ENCODE measurements at places on chromosomes 12 and 14.

DNA sequence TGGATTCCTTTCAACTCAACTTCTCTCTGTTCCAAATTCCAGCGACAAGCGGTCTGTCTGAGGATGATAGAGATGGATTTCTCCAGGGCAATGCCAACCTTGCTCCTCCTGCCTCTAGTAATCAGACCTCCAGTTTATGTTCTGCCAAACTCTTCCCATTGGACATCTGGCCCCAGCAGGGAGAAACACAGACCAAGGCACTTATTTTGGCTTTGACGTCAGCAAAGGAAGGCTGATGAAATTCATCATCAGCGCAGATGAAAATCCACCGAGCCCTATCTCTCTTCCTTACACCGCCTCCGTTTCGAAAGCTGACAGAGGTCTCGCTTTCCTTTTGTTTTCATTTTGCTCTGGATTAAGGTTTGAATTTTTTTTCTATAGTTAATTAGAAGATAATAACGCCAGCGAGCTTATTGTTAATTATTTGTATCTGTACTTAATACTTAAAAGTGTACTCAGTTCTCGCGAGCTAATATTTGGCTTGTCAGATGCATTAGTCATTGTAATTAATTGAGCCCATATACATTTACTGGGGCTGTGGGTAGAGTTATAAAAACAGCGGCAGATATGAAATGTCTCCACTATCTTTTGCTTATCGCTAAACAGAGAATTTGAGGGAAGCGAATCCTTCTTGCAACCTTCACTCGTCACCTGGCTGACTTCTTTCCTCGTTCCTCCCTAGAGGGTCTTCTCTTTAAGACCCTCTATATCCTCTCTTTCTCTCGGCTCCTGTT lies 35.9 kb upstream of the MED13L start:
- DNase-seq = no peak

DNA sequence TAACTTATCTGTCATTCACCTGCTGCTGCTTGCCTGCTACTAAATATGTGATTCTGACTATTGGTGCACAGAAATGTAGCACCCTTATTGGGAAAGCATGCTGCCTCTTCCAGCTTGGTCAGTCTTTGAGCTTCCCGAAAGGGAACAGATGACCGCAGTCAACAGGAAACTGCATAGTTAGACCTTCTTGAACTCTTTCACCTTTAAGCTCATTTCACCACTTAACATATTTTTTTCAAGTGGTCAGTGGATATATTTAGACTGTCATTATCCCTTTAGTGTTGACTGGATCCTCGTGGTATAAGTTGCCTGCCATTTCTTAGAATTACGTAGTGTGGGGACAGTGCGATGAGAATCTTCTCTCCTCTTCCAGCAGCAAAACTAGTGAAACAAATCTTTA lies 224.9 kb downstream of the FBXL14 start:
- no peak for DNase-seq

DNA sequence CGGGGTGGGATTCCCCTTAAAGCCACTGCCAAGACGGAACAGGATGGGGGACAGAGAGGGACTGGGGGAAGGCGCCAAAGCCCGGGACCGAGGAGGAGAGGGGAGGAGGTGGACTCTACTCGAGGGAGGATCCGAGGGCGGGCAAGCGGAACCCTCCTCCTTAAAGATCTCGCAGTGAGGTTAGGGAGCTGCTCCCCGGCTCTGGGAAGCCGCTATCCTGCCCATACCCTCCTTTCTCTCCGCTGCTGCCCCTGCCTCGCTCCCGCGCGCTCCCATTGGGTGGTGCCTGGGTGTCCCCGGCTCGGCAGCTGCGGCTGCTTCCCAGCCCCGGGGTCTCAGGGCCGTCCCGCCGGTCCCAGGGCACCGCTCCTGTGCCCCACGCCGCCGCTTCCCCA lies 16.4 kb downstream of the KRT18 start:
- no peak for DNase-seq

DNA sequence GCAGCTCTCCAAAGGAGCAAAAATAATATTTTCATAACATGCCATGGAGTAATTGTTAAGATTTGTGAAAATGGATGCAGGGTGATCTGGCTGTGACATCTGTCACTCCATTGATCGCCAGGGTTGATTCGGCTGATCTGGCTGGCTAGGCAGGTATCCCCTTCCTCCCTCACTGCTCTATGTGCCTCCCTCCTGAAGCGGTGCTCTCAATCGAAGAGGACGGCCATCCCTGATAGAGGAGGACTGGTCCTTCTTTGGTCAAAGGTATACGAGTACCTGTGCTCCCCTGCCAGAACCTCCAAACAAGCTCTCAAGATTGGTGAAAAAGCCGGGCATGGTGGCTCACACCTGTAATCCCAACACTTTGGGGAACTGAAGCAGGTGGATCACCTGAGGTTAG lies 47.9 kb downstream of the VCPKMT start:
- no peak for DNase-seq

All from NCI-H187 treated with DMSO at 0.1 percent for 48 hours (cell line).